ENCODE measurements at places on chromosomes 4 and X. TPM values are rescaled to one million over a fixed set of nuclear protein-coding genes. Genes with fewer than 3 reads are reported as not detected.
A peak's percentile ranks its signal among the peaks of the same experiment; 100 is the strongest.

DNA sequence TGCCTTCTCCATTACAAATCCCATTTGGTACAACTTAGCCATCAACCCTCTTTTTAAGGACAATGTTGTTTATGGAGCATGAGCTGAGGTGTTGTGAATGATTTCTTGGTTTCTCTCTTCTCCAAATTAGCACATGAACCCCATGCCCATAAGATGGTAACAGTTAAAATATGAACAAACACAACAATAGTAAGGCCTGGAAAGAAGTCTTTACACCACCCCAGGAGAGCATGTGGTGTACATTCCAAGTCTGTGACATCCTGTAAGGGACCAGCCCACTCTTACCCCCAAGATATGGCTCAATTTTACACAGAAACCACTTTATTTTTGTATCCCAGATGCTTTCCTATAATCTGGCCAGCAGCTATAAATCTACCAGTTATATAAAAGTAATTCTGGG lies 226.1 kb downstream of the COX18 start:
- H3K4me3 ChIP-seq = no peak overlapping the region
- no peak overlapping the region for H3K27ac ChIP-seq
- no peaks in the 10 kb centered on the region for H3K27me3 ChIP-seq
- no peaks in the 10 kb centered on the region for H3K36me3 ChIP-seq

- H3K36me3 ChIP-seq = no peaks in the 10 kb centered on the region
- H3K27ac ChIP-seq = no peak overlapping the region
- DNase-seq = no peak
These were observed 490 bp upstream of the PDZD4 start for GRCh38 chrX:153830640-153831428.

The FOXR2 gene
- not detected for total RNA-seq

- no peak overlapping the region for H3K27ac ChIP-seq
- peaks cover 5% of the 10 kb centered on the region for H3K4me1 ChIP-seq
- H3K36me3 ChIP-seq = no peaks in the 10 kb centered on the region
- DNase-seq = no peak
These were observed 18.4 kb upstream of the AFF1 start for GRCh38 chr4:86916392-86916791.

GRCh38 chrX:139484591-139484990 lies 45.9 kb upstream of the F9 start:
- no peak overlapping the region for H3K4me3 ChIP-seq
- no peak for DNase-seq
- H3K27me3 ChIP-seq = no peaks in the 10 kb centered on the region
- no peaks in the 10 kb centered on the region for H3K4me1 ChIP-seq

DNA sequence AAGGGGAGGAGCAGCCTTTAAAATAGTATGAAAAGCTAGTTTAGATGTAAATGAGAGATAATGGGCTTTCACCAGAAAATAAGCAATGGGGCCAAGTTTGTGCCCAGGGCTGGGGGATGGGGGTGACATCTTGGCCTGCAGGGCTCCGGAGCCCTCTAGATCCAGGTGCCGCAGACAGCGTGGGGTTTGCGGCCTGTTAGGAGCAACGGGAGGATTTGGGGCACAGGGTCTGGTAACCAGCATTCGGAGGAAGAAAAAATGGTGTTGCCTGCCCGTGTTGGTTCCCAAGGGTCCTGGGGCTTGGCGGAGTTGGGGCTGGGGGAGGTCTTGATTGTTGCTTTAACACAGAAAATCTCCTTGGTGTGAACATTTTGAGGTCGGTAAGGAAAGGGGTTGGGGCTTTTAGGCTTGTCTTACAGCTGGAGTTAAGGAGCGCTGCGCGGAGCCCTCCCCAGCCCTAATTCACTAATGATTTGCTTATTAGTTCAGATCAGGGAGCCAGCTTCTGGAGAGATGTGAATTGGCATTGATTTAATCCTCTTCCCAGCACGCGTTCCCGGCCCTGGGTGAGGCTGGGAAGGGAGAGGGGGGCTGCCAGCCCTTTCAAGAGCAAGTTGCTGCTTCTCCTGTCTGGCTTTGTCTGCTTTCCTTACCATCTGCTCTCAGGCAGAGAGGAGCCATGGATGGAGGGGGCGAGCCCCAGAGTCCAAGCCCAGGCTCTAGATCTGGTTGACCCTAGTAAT lies 443.4 kb downstream of the BCOR start:
- no peak overlapping the region for H3K4me3 ChIP-seq
- DNase-seq = no peak
- H3K36me3 ChIP-seq = no peaks in the 10 kb centered on the region
- no peaks in the 10 kb centered on the region for H3K4me1 ChIP-seq
- H3K27ac ChIP-seq = no peak overlapping the region

GRCh38 chr4:152348670-152349069 lies 187.2 kb downstream of the FBXW7 start:
- peaks cover 19% of the 10 kb centered on the region for H3K4me1 ChIP-seq
- DNase-seq = peak; percentile 41
- H3K27ac ChIP-seq = no peak overlapping the region
- H3K4me3 ChIP-seq = no peak overlapping the region
- H3K27me3 ChIP-seq = no peaks in the 10 kb centered on the region

All from activated CD4-positive, alpha-beta T cell treated with anti-CD3 and anti-CD28 coated beads, Interleukin-2, amount 10 ng/mL, durations not matched to agents 7 days and 5 days (primary cell).